ENCODE measurements at places on chromosomes 4 and X. TPM values are rescaled to one million over a fixed set of nuclear protein-coding genes. Genes with fewer than 3 reads are reported as not detected.

DNA sequence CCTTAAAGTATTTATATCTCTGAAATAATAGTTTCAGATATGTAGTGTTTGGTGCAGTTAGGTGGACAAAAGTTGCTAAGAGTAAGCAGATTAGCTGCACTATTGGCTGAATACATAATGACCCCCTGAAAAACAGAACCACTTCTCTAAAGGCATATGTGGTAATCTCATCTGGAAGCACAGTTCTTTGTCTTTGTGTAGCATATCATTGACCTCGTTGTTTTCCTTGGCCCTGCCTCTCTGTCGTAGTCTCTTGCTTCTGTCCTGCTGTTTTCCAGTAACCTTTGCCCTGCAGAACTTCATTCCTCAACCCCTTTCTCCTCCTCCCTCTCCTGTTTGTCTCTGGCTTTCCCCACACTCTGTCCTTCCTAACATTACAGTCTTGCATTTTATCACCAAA, 41.4 kb downstream of the JADE3 start:
- H3K4me3 ChIP-seq, result no peak overlapping the region
- H3K27ac ChIP-seq, result peak overlapping the region; percentile 44
- H3K36me3 ChIP-seq, result no peaks in the 10 kb centered on the region

DNA sequence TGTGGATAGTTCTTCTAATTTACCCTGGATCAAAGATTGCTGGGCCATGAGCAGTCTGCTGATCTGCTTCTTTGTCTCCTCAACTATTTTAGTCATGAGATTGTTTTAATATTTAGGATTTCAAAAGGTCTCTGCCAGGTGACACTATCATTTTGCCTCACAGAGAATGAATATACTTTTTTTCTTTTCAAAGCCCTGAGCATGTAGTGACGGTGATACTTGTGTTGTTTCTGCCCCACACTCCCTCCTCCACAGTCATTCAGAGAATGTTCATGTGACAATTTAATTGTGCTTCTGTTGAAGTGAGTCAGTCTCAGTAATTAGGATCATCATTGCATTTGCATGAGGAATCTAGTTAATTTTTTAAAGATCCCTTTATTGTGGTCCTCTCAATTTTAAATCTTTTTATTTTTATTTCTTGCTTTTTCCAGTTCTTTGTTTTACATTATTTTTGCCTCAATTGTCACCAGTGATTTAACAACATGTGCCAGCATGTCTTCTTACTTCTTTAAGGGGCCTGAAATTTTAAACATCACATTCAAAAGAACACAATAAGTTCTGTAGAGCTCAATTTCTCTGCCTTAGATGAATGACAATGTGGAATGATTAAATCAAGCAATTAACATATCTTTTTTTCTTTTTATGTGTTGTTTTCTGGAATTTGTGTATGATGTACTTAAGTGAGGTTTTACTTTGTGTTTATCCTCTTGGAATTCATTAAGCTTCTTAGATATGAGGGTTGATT, 12.3 kb downstream of the MMRN1 start:
- H3K4me1 ChIP-seq, result no peaks in the 10 kb centered on the region
- no peaks in the 10 kb centered on the region for H3K27me3 ChIP-seq
- H3K4me3 ChIP-seq, result no peak overlapping the region

The BEX5 gene
- polyA plus RNA-seq, result not detected

DNA sequence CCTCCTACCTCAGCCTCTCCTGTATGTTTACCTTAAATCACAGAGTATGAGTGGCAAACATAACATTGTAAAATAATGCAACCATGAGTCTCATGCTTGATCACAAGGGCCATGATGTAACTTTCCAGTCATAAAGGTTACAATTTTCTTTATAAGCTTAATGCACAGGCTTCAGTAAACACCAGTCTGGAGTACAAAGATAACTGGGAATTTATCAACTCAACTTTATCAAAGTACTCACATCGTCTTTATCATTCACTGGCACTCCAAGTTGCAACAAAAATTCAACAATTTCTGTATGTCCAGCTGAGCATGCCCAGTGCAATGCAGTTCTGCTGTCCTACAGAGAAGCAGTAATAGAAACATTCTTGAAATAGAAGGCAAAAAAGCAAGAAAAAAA, 2.8 kb downstream of the PSMD10 start:
- peak overlapping the region; percentile 63 for H3K4me3 ChIP-seq
- H3K36me3 ChIP-seq, result no peaks in the 10 kb centered on the region
- DNase-seq, result no peak

The NEIL3 gene
- polyA plus RNA-seq, result not detected

DNA sequence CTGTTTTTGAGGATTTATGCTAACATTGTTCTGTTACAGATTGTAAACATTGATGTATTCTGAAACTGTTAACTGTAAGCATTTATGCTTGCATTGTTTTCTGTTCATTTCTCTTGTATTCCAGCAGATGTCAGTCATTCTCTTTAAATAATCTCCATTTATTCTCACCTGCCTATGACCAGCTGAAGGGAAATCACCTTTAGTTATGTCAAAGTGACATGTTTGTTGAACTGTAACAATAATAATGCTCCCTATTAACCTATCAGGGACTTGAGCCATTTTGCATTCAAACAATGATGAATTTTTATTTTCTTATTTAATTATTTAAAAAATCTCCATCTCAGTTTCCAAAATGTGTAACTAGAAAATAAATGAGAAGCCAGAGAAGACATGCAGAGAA, 58.0 kb downstream of the SPCS3 start:
- H3K36me3 ChIP-seq, result no peaks in the 10 kb centered on the region
- no peak overlapping the region for H3K27ac ChIP-seq
- peaks cover 15% of the 10 kb centered on the region for H3K27me3 ChIP-seq
- H3K4me1 ChIP-seq, result no peaks in the 10 kb centered on the region

The DUSP9 gene
- polyA plus RNA-seq, result not detected

DNA sequence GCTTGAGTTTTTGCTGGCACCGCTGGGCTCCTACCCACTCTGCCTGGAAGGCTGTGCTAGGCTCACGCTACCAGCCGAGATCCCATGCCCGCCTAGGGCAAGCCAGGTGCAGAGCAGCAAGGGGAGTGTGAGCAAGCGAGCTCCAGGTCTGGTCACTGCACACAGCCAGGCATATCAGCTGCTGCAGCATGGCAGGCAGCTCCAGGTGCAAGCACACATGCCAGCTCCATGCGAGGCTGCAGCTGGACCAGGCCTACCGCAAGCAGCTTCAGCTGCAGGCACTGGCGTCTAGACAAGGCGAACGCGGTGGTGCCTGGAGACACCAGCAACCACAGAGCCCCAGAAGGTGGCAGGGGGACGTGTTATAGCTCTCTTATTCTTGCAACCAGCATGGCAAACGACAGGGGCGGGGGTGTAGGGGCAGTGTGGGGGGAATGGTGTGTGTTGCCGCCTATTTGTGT, 614.7 kb upstream of the EPHA5 start:
- no peak overlapping the region for H3K27ac ChIP-seq
- no peaks in the 10 kb centered on the region for H3K4me1 ChIP-seq
- H3K36me3 ChIP-seq, result no peaks in the 10 kb centered on the region
- H3K27me3 ChIP-seq, result no peaks in the 10 kb centered on the region
- H3K4me3 ChIP-seq, result no peak overlapping the region
- DNase-seq, result no peak

The MAGEA2B gene
- polyA plus RNA-seq, result not detected

GRCh38 chrX:57902633-57903032, 7.6 kb downstream of the ZXDA start:
- no peak for DNase-seq
- H3K27ac ChIP-seq, result no peak overlapping the region
- no peaks in the 10 kb centered on the region for H3K36me3 ChIP-seq
- H3K27me3 ChIP-seq, result no peaks in the 10 kb centered on the region
- H3K4me3 ChIP-seq, result no peak overlapping the region

The NPFFR2 gene
- polyA plus RNA-seq, result not detected

GRCh38 chrX:47743504-47743903, 84.5 kb upstream of the UXT start:
- no peaks in the 10 kb centered on the region for H3K4me1 ChIP-seq
- no peak overlapping the region for H3K27ac ChIP-seq
- peaks cover 1% of the 10 kb centered on the region for H3K27me3 ChIP-seq
- DNase-seq, result no peak

- no peaks in the 10 kb centered on the region for H3K27me3 ChIP-seq
- no peak for DNase-seq
- H3K4me1 ChIP-seq, result peaks cover 18% of the 10 kb centered on the region
- no peak overlapping the region for H3K4me3 ChIP-seq
These were observed 44.6 kb upstream of the GYPA start for GRCh38 chr4:144185086-144185485.

GRCh38 chr4:62709618-62710252, 1509.6 kb downstream of the ADGRL3 start:
- H3K27ac ChIP-seq, result no peak overlapping the region
- no peak overlapping the region for H3K4me3 ChIP-seq
- no peaks in the 10 kb centered on the region for H3K4me1 ChIP-seq
- DNase-seq, result no peak
- no peaks in the 10 kb centered on the region for H3K36me3 ChIP-seq

- DNase-seq, result peak; percentile 35
- no peaks in the 10 kb centered on the region for H3K27me3 ChIP-seq
- peak overlapping the region; percentile 18 for H3K4me3 ChIP-seq
These were observed 9.0 kb downstream of the RAB9A start for GRCh38 chrX:13697976-13698375.

GRCh38 chrX:154021131-154021611, 1.5 kb upstream of the IRAK1 start:
- H3K4me3 ChIP-seq, result peak overlapping the region; percentile 93
- no peaks in the 10 kb centered on the region for H3K27me3 ChIP-seq
- H3K36me3 ChIP-seq, result no peaks in the 10 kb centered on the region
- no peak overlapping the region for H3K27ac ChIP-seq
- no peak for DNase-seq

- no peaks in the 10 kb centered on the region for H3K27me3 ChIP-seq
- H3K4me3 ChIP-seq, result no peak overlapping the region
- H3K27ac ChIP-seq, result no peak overlapping the region
- DNase-seq, result no peak
- H3K4me1 ChIP-seq, result peaks cover 8% of the 10 kb centered on the region
These were observed 2.6 kb upstream of the SMARCA1 start for GRCh38 chrX:129525896-129526295.

DNA sequence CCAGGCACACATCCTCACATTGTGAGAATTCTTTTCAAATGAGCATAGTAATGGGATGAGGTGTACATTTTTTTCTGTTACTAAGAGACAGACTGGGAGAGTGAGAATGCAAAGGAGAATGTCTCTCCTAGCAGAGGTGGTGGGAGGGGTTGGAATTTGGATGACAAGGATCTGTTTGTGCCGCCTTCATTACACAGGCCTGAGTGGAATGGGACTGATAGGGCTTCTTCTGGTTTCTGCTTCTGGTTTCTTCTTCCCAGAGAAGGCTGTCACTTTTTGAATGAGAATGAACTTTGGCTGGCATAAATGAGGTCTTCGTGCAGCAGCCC, 55.4 kb downstream of the C4orf51 start:
- DNase-seq, result no peak
- peaks cover 9% of the 10 kb centered on the region for H3K4me1 ChIP-seq
- no peak overlapping the region for H3K4me3 ChIP-seq
- no peaks in the 10 kb centered on the region for H3K27me3 ChIP-seq
- no peaks in the 10 kb centered on the region for H3K36me3 ChIP-seq
- H3K27ac ChIP-seq, result no peak overlapping the region

DNA sequence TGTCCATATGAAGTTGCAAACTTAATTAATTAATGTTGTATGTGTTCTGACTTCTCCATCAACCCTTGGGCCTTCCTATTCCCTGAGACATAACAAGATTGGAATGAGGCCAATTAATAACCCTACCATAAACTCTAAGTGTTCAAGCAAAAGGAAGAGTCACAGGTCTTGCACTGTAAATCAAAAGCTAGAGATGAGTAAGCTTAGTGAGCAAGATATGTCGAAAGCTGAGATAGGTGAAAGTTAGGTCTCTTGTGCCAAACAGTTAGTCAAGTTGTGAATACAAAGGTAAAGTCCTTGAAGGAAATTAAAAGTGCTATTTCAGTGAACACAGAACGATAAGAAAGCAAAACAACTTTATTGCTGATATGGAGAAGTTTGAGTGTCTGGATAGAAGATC, 58.2 kb upstream of the GPRIN3 start:
- no peak overlapping the region for H3K4me3 ChIP-seq
- H3K27me3 ChIP-seq, result peaks cover 8% of the 10 kb centered on the region
- H3K4me1 ChIP-seq, result peaks cover 5% of the 10 kb centered on the region

The NXT2 gene
- 16.7 TPM for polyA plus RNA-seq

DNA sequence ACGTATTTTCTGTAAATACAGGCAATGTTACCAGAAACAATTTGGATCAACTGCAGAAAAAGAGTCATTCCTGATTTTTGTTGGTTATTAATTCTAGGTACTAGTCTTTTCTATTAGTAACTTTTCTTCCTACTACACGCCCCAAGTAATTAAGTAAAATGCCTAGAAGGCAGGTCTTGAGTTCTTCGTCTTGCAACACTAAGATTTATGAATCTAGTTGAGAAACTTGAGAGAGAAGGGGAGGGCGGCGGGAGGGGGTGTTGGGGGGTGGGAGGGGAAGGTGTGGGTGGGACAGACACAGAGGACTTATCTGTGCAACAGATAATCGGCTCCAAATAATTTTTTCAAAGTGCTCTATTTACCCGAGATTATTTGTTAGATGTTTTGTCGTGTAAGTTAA, 3.0 kb downstream of the RAP2C start:
- H3K4me1 ChIP-seq, result peaks cover 19% of the 10 kb centered on the region
- peak overlapping the region; percentile 95 for H3K4me3 ChIP-seq
- no peaks in the 10 kb centered on the region for H3K27me3 ChIP-seq

The POLN gene
- 0.73 TPM for polyA plus RNA-seq

DNA sequence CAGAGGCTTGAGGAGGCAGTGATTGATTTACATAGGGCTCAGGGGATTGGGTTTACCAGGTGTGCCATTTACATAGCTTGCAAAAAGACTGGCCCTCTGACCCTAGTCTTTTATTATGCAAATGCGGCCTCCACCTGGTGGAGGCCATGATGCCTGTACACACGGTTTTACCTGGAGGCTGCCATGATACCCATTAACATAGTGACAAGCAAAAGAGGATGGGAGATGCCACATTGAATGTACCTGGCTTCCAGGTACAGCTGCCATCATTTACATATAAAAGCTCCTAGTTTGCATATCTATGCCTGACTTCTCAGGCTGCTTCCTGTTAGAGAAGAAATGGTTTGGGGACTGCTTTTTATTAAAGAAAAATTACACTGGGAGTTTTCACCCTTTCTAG, 72.0 kb downstream of the NEXMIF start:
- no peak overlapping the region for H3K4me3 ChIP-seq
- peaks cover 42% of the 10 kb centered on the region for H3K36me3 ChIP-seq
- no peak overlapping the region for H3K27ac ChIP-seq
- no peak for DNase-seq
- no peaks in the 10 kb centered on the region for H3K4me1 ChIP-seq
- H3K27me3 ChIP-seq, result no peaks in the 10 kb centered on the region

- no peak for DNase-seq
- peaks cover 27% of the 10 kb centered on the region for H3K27me3 ChIP-seq
- peak overlapping the region; percentile 48 for H3K4me3 ChIP-seq
- no peak overlapping the region for H3K27ac ChIP-seq
- H3K36me3 ChIP-seq, result no peaks in the 10 kb centered on the region
These were observed 55.7 kb downstream of the LINC00632 start for GRCh38 chrX:140765043-140765784.

- no peak overlapping the region for H3K27ac ChIP-seq
- H3K4me3 ChIP-seq, result no peak overlapping the region
- H3K36me3 ChIP-seq, result peaks cover 3% of the 10 kb centered on the region
- H3K27me3 ChIP-seq, result no peaks in the 10 kb centered on the region
These were observed 5.6 kb downstream of the GAR1 start for GRCh38 chr4:109821185-109821584.

GRCh38 chr4:87057835-87058355, 123.1 kb downstream of the AFF1 start:
- peaks cover 14% of the 10 kb centered on the region for H3K36me3 ChIP-seq
- H3K27ac ChIP-seq, result no peak overlapping the region
- H3K27me3 ChIP-seq, result no peaks in the 10 kb centered on the region
- H3K4me3 ChIP-seq, result no peak overlapping the region

The CAPN6 gene
- polyA plus RNA-seq, result not detected

The NBDY gene
- polyA plus RNA-seq, result 59.8 TPM

Data from naive B cell (primary cell).